ENCODE measurements at places on chromosomes 2 and 18. TPM values are rescaled to one million over a fixed set of nuclear protein-coding genes. Genes with fewer than 3 reads are reported as not detected.

NOP58 gene
- total RNA-seq, result 71.1 TPM

CCDC102B gene
- 13.4 TPM for total RNA-seq

CFAP221 gene
- not detected for total RNA-seq

NPHP1 gene
- total RNA-seq, result 3.2 TPM

NGEF gene
- total RNA-seq, result 0.32 TPM

FBXO15 gene
- not detected for total RNA-seq

DCDC2C gene
- not detected for total RNA-seq

VWA3B gene
- total RNA-seq, result not detected
